ENCODE measurements at places on chromosomes 4 and X.

DNA sequence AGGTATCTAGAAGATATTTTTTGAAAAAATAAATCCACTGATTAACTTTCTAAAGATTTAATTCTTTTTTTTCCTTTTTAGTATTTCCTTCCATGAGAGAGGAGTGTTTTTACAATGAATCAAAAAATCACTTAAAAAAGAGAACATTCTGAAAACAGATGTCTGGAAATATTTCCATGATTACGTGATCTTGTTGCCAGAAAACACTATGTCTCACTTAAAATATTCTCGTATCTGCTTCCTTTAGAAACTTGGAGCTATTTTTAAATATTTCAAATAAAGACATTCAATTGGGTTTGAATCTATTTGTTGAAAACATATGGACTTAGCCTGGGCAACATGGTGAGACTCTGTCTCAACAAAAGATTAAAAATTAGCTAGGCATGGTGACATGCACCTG lies 232.8 kb upstream of the RASGEF1B start:
- DNase-seq: no peak

- peak; percentile 62 for DNase-seq
Observed at GRCh38 chr4:1082215-1083182, 30.9 kb downstream of the RNF212 start.

DNA sequence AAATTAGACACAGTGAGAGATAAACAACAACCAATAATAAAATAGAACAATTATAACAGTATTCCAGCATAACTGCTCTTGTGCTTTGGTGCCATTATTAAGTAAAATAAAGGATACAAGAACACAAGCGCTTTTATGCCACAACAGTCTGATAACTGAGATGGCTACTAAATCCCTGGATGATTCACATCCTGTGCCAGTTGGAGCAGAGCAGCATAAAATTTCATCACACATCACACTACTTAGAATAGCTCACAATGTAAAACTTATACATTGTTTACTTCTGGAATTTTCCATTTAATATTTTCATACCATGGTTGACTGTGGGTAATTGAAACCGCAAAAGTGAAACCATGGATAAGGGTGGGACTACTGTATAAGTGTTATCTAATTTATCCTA lies 399.9 kb upstream of the CNKSR2 start:
- DNase-seq: no peak

- DNase-seq: no peak
Observed at GRCh38 chrX:74925225-74926088, at the start of gene NEXMIF. NEXMIF (minus strand) TSS chrX:74925452.

GRCh38 chrX:81412428-81412827 lies 210.5 kb downstream of the SH3BGRL start:
- no peak for DNase-seq

- DNase-seq: peak; percentile 55
Observed at GRCh38 chrX:133994576-133994975, 9.2 kb upstream of the GPC3 start.

DNA sequence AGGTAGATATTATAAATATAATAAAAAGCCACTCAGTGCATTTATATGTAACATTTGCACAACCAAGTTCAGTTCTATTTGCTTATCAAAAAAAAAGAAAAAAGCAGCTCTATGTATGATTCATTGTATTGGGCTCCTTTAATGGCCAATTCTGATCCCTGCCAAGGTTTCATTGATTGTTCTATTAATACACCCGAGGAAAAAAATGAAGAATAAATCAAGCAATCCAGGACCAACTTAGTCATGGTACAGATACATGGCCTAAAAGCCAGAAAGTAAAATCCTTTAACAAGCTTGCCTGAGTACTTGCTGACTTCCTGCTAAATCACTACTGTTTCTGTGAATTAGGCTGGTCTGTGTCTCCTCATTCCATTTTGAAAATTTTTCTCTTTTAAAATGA lies 77.6 kb upstream of the PCDH7 start:
- no peak for DNase-seq

- peak; percentile 95 for DNase-seq
Observed at GRCh38 chr4:121800961-121801714, at the start of gene EXOSC9. EXOSC9 (plus strand) TSS chr4:121801323; CDS start chr4:121801425, 102 bp downstream.

GRCh38 chr4:175234162-175234561 lies 316.0 kb downstream of the ADAM29 start:
- DNase-seq: no peak

DNA sequence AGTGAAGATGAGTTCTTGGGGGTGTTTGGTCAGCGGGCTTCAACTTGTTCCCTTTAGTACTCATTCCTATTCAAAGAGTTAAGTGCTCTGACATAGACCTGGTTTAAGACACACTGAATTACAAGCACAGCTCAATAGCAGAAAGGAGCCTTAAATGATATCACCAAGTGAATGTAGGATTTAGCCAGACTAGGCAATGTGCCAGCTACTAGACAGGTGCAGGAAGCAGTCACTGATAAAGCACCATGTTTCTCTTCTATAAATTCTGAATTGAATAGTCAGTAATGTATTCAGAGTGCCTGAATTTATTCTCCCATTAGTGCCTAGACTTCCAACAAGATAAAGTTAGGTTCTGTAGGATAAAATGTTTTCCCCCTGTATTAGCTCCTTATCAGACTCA lies 63.6 kb downstream of the ASB9 start:
- DNase-seq: no peak

DNA sequence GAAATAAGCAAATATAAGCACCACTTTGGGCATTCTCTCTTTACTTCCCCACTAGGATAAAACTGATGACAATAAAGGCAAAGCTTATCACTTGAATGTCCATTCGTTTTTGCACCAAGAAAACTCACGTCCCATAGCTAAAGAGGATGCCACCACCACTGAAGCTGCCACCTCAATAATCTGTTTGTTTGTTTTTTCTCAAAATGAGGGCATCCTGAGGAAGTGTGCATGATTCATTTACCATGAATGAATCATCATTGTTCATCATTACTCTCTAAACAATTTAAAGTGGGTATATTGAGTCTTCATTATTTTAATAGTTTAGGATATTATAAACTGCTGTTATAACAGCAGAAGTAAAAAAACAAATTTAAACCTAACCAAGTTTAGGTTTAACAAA lies 168.2 kb downstream of the DCTD start:
- DNase-seq: no peak

- DNase-seq: no peak
Observed at GRCh38 chr4:57023104-57023503, 44.4 kb downstream of the POLR2B start.

- DNase-seq: no peak
Observed at GRCh38 chr4:26297219-26297618, 23.6 kb upstream of the RBPJ start.

DNA sequence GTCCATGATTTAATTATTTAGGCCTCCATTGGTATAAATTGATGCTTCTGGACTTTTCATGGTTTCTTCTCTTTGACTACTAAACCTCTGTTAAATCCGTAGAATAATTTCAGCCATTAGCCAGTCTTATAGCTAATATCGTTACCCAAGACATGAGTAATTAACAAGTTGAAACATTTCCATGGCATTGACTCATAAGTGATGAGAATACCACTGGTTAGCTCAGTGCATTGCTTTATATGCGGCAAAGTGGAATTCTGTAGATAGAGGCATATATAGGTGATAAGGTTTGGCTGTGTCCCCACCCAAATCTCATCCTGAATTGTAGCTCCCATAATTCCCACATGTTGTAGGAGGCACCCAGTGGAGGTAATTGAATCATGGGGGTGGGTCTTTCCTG lies 80.6 kb downstream of the VCX2 start:
- no peak for DNase-seq

GRCh38 chr4:14222377-14223029 lies 595.0 kb upstream of the BOD1L1 start:
- DNase-seq: no peak

DNA sequence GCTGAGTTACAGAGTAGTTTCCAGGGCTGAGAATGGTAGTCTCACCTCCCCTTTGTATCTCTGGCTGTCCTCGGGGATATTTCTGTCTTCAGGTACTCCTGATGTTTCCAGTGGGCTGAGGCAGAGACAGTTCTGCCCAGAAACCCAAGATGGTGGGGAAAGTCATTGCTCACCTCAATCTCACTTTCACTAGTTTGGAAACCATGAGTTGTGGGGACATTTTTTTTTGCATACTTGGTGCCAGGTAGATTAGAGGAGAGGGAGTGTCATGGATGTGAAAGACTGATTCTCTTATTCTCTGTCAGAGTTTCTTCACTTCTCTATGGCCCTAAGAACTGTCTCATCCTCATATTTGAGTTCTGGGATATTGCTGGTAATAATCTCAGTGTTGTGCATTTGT lies 708.6 kb upstream of the MAGEB2 start:
- no peak for DNase-seq

DNA sequence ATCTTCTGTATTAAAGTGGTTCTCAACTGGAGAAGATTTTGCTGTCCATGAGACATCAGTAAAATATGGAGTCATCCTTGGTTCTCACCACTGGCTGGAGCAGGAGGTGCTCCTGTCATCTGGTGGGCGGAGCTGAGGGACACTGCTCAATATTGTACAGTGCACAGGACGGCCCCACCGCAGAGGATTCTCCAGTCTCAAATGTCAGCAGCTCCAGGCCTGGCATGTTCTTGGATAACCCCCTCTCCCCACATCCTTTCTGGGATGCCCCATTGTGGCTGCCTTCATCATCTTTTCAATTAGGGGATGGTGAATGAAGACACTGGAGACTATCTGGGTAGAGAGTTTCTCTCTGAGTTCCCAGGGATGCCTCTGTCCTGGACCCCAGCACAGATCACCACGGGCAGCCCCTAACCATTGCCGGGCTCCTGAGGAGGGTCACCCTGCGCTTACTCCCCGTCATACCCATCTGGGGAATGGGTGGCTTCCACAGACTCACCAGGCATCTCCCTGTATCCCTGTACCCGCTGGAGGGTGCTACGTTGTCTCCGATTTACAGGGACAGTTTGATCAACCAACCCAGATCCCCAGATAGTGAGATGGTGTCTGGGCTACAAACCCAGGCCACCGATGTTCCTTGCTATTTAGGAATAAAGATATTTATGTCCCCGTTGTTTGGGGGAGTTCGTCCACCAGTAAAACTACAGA lies 21.9 kb upstream of the P2RY8 start:
- no peak for DNase-seq

- no peak for DNase-seq
Observed at GRCh38 chrX:13323241-13323640, 3.4 kb upstream of the ATXN3L start.

- no peak for DNase-seq
Observed at GRCh38 chrX:5807181-5807580, 421.5 kb downstream of the NLGN4X start.

DNA sequence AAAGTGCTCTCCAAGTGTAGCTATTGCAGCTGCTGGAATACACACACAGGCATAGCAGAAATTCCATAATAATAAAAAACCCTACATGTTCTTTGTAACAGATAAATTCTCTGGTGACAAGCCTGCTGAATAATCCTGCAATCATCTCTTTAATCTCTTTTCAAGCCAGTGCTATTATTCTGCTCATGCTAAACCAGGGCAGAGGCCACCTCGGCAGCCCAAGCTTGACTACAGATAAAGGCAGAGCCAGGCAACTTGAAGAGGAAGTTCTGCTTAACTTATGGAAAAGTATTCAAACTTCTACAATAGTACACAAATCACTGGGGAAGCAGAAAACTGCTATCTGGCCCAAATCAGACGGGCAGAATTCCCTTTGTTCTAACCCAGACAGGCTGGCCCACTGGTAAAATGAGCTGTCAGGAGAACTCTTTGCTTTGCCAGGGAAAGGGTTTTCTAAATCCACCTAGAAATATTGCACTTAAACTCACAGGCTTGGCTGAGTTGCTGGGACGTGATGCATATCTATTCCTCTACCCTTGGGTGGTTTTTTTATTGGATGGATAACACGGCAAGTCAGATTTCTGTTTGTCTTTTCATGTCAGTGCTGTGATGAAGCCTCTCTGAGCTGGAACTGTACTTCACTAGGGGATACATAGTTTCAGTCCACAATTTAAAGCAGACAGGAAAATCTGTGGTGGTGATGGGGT lies 70.5 kb downstream of the GATB start:
- DNase-seq: peak; percentile 32

DNA sequence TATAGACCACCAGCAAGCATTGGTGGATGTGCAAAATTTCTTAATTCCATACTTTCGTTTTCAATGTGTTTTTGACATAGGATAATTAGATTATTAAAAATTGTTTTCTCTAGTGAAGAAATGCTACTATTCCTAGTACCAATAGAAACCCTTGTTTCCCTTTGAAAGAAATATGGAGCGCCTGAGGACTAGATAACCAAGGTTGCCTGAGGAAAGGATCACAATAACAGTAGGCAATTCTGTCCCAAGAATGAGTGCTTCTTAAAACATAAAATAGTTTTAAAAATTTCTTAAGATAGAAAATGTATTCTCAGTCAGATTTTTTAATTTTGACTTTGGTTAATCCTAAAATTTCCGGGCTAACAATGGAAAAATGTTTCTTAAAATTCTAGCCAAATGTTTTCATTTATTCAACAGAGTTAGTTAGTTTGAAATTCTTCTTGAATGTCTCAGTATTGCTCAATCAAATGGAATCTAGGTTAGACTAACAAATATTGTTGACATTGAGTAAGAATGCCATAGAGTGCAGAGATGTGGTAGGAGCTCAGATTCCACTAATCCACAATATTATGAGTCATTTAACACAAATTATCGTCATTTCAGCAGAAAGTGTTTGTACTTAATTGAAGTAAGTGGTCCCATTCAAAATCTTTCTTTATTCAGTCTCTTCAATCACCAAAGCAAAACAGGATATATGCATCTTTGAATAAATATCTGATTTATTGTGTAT lies 666.0 kb downstream of the GRID2 start:
- peak; percentile 32 for DNase-seq

- peak; percentile 23 for DNase-seq
Observed at GRCh38 chr4:138460477-138461414, 218.6 kb upstream of the SLC7A11 start.

DNA sequence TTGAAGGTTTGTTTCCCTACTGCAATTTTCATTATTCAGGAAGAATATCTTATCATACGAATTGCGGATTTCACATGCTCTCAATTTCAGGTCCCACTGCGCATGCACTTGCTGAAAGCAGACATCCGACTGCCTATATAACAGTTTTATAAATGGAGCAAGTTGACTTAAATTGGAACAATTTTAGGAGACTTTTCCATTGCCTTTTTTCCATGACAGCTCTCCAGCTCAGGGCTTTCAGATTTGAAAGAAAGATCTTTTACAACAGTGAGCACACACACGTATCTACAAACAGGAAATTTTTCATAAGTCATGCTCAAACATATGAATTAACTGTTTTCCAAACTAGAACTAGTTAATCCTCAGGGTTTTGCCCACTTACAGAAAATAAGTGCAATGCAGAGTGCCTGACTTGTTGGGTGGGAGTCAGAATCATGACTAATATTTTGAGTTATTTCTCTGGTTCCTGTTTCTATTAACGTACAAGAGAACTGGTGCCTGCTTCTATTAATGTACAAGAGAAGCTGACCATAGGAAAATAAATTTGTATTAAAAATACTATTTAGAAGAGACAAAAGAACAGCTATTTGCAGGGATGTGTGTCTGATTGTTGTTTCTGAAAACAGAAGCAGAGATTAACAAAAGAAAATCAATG lies 137.9 kb downstream of the GPC3 start:
- no peak for DNase-seq

DNA sequence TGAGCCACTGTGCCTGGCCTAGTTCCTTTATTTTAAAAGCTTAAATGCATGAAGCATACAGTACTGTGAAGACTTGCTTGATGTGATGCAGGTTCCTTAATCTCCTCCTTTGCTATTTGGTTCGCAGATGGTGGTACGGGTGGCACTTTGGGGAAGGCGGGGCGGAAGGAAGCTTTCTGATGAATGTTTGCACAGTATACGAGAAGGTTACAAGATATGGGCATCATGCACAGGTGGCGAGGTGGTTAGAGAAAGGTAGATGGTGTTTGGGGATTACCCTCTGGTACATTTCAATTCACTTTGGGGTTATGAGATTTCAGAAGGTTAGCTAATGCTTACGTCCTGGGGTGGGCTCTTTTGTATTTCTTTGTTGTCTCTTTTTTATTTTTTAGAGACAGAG lies 17.2 kb downstream of the RHOH start:
- DNase-seq: no peak
